ENCODE measurements at places on chromosomes 3 and 15.

DNA sequence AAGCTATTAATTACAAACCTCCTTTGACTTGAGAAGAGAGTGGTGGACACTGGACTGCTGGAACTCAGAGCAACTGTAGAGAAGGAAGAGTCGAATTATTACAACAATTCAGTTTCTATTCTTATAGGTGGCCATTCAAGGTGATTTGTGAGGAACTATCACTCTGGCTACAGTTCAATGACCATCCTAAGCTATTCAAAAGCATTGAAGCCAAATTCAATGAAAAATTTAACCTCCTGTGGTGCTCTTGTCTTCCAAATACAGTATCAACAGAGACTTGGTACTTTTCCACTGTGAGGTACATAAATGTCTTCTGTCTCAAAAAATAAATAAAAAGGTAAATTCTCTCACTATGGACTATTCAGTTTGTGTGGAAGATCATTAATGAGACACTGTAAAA, 513.3 kb upstream of the SEMA6D start:
- peak; percentile 24 for DNase-seq

- no peak for DNase-seq
These were observed 295.3 kb downstream of the TLE3 start for GRCh38 chr15:69802432-69802831.

DNA sequence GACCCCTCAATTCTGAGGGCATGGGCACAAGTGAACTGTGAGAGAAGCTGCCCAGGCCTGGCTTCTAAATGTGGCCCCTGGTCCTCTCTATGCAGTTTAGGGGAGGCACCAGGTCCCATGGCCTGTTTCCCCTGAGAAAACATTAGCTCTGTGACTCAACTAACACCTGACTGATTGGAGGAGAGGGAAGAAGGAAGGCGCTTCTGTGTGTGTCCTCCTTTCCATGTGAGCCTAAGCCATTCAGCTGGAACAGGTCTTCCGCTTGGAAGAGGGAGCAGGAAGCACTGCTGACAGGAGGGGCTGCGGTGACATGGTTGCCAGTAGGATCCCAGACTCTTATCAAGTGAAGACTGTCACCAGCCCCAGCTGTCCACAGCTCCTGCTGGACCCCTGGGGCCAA, 79.5 kb downstream of the MYLK start:
- no peak for DNase-seq

DNA sequence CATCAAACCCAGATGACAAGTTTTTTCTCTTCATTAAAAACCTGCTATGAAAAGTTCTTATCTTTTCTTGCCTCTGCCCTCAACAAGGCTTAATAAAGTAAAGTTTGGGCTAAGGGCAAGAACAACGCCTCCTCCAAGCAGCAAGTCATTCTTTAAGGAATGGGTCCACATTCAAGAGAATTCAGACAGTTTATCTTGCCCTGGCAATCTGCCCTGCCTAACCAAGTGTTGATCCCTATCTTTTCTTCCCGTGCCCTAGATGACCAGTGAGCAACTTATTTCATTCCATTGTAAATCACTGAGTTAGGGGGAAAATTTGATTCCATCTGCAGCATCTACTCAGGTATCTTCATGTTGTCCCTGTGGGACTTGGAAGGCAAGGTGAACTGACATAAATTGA, 370.3 kb upstream of the DPPA4 start:
- DNase-seq, result no peak

DNA sequence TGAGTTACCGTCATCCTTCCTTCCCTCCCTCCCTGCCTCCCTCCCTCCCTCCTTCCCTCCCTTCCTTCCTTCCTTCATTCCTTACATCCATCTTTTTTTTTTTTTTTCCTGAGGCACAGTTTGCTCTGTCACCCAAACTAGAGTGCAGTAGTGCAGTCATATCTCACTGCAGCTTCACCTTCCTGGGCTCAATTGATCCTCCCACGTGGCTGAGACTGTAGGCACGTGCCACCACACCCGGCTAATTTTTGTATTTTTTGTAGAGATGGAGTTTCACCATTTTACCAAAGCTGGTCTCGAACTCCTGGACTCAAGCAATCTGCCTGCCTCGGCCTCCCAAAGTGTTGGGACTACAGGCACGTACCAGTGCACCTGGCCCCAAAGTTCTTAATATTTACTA, 25.8 kb downstream of the USP3 start:
- DNase-seq, result no peak

DNA sequence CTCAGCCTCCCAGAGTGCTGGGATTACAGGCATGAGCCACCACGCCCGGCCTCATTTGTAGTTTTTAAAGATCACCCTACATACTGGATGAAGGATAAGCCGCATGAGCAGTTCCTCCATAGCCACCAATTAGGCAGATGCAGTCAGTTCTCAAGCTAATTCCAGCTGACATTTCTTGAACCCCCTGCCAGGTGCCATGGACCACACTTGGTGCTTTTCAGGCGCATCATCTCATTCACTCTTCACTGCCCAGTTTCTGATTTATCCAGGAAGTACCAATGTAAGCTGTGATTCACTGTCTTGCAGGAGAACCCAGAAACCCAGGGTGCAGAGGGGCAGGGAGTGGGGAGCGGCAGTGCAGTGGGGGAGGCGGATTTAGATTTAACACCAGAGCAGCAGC, 56.5 kb upstream of the RASA2 start:
- no peak for DNase-seq

DNA sequence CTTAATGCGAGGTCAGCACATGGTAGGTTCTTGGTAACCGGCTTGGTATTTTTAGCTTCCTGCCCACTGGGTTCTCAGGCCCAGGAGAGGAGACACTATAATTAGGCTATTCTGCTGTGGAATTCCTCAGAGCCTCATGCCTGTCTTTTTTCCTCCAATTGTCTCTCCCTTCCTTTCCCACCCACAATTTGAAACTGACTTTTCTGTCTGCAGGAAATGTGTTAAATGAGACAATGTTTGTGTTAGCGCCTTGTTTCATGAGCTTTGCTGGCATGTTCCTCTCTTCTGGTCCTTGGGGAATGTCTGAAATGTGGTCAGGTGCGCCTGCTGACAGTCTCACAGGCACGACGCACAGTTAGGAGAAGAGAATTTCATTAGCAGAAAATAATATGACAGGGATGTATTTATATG, 223.6 kb upstream of the CTNNB1 start:
- no peak for DNase-seq

DNA sequence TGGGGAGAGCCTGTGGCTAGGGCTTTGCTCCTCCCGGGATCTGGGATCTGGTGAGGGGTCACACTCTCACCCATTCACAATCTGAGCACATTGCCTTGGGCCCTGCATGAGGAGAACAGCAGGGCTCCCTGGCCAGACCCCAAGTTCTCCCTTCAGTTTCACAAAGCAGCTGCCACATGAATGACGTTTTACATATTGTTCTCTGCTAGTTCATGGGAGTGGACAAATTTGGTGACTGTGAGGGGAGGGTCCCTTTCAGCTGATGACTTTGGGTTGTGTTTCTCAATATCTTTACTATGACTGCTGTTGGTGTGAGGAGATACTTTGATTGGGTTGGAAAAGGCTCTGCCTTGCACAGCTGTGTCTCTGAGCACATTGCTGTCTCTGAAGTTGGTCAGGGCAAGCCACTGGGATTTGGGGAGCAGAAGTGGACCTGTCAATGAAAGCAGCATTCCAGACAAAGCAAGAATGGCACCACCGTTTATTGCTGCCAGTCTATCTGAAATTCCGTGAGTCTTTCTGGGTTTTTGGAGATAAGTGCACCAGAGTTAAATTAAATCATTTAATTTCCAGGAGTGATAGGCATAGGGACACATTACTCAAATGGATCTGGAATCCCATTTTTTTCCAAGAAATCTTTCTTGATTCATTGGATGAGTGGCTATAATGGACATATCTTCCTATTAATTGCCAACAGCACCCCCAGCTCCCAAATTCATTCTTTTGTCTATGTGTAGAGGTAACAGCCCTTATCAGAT, 10.3 kb downstream of the TIMP4 start:
- no peak for DNase-seq

DNA sequence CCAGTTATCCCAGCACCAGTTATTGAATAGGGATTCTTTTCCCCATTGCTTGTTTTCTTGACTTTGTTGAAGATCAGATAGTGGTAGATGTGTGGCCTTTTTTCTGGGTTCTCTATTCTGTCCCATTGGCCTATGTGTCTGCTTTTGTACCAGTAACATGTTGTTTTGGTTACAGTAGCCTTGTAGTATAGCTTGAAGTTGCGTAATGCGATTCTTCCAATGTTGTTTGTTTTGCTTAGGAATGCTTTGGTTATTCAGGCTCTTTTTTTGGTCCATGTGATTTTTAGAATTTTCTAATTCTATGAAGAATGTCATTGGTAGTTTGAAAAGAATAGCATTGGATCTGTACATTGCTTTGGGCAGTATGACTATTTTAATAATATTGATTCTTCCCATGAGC, 94.3 kb upstream of the CHMP2B start:
- no peak for DNase-seq

DNA sequence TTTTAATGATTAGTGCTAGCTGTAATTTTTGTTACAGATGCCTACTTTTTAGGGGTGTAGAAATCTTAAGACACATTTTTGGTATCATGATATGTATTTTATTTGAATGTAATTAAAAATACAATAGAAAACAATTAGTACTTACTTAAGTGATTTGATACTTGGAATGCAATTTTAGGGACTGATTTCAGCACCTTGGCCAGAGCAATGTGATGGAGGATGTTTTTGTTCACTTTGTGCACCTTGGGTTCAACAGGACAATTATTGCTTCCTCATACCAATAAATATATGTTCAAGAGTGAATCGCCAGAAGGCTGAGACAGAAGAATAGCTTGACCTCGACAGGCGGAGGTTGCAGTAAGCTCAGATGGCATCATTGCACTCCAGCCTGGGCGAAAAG, 22.3 kb downstream of the GMNC start:
- DNase-seq, result no peak

- DNase-seq, result no peak
These were observed 158.2 kb downstream of the NTRK3 start for GRCh38 chr15:88098361-88098760.

- DNase-seq, result peak; percentile 85
These were observed 35.2 kb downstream of the BDH1 start for GRCh38 chr3:197520311-197521276.

- peak; percentile 24 for DNase-seq
These were observed 50.0 kb upstream of the SYNPR start for GRCh38 chr3:63228087-63228486.

GRCh38 chr15:50828610-50829206, 63.2 kb upstream of the SPPL2A start:
- DNase-seq, result no peak

GRCh38 chr3:196867155-196867506, 589 bp upstream of the SENP5 start:
- DNase-seq, result no peak

GRCh38 chr15:46442901-46443590, 808.2 kb downstream of the SQOR start:
- DNase-seq, result no peak

DNA sequence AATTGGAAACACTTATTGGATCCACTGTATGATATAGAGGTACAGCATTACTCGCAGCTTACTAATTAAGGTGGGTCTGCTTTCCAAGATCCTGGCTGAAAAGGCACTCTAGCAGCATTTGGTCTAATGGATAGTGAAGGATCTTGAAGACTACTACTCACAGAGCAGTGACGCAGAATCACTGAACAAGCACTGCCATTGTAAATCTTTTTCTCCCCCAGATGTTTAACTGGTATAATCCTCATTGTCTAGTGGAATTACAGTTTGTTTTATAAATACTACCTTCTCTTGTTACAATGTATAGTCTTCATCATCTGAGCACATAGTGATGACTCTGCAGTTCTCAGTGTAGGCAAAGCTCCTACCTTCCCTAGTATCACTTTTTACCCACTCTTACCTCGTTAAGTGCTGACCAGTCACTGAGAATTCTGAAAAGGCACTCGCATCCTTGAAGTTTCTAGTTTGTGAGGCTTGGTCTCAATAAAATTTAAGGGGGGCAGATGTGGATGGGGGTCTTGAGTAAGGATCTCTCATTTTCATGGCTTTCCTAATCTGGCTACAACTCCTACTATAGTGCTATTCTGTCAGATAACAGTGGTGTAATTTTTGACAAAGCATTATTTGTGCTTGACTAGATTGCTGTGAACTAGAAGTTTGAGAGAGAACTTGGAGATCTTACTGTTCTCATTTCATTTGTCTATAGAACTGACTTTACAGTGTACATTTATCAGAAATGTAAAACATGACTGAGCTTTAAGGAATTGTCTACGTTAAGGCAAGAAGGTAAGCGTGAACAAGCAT, 23.2 kb downstream of the MAPK6 start:
- no peak for DNase-seq

DNA sequence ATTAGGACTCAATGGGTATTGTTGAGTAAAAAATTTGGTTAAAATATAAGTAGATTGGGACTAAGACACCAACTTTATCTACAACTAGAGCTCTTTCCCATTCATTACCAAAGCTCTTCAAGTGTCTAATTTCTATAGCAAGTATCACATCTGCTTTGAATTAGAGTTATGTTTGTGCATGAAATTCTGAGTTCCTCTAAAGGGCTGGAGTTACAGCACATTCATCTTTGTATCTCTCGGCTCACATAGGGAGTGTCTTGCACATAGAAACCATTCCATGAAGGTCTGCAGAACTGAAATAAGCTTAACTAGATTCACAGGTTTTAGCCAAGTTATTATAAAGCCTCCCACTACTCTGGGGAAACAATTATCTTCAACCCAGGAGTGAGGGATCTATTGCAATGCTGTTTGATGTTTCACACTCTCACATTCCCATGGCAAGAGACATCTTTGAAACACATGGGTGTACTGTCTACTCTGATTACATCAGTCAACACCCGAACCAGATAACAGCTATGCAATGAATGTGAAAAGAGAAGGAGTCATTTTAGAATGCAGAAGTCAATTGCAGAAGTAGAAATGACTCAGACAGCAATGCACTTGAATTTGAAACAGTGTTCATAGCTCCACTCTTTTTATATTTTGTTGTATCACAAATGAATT, 93.1 kb upstream of the KBTBD8 start:
- no peak for DNase-seq

DNA sequence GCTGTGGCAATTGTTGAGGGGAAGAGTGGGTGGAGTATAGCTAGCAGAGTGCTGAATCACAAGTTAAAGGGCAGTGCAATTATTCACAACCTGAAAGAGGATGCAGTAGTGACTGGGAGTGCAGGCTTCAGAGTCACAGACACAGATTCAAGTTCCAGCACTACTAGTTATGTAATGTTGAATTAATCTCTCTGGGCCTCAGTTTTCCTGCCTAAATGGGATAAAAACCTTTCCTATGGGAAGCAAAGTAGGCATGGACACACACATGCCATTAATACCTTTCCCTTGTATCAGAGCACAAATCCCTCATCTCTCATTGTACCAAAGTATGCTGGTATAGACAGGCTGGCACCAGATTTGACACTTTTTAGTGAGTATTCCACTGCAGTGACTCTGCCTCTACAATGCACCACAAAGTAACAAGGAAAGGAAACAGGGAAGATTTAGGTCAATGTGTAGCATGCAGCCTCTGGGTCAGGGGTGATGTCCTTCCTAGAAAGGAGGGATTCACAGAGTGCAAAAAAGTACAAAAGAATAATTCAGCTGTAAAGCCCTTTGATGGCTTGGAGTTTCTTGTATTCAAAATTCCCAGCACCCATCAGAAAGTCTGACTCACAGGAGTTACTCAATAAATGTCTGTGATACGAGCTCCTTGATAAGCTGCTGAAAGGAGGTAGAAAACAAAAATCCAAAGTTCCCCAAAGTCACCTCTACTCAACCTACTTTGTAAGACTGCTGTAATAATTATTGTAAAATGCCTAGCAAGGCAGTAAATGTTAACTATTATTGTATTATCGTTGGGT, 507.5 kb upstream of the TGFBR2 start:
- no peak for DNase-seq

GRCh38 chr15:88012233-88012632, 244.3 kb downstream of the NTRK3 start:
- no peak for DNase-seq
